ENCODE measurements at places on chromosomes 2 and 18.

DNA sequence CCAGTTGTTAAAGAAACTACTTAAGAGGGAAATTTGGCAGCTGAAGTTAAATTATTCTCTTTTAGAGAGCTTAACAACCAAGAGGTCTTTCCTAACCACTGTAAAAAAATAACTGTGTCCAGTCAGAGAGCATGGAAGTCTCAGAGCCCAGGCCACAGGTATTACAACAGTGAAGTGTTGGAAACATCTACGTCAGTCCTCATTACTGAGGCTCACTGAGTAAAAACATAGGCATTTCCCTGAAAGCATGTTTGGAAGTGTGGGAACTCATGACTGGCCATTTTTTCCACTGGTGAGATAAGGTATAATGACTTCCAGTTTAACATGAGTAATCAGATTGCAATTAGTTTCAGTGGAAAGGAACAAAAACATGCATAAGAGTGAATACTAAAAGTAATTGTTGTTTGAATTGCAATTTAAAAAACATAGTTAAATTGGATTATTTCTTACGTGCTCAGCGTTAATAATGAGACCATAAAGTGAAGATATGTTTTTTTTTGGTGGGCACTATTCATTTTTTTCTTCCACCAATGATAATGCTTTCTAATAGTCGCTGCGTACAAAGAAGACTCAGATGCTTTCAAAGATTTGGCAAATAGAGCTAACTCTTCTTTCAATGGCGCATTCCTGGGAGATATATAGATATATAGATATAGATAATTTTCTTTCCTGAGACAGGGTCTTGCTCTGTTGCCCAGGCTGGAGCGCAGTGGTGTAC lies 60.8 kb downstream of the EFEMP1 start:
- DNase-seq: no peak

GRCh38 chr18:9771977-9772660 lies 64.0 kb downstream of the RAB31 start:
- no peak for DNase-seq

- DNase-seq: peak; percentile 75
Measured at GRCh38 chr2:186709529-186710450, 15.9 kb downstream of the FAM171B start.

- peak; percentile 48 for DNase-seq
Measured at GRCh38 chr2:55112229-55113031, 62.2 kb upstream of the RTN4 start.

DNA sequence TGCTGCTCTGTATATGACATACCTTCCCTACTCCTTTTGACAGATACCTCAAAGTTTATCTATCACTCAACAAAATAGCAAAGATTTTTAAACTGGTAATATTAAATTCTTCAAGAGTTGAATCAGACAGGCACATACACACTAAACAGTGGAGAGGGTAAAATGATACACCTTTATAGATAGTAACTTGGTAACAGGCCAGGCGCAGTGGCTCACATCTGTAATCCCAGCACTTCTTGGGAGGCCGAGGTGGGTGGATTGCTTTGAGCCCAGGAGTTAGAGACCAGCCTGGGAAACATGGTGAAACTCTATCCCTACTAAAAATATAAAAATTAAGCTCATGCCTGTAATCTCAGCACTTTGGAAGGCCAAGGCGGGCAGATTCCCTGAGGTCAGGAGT lies 23.2 kb downstream of the ASXL2 start:
- no peak for DNase-seq

DNA sequence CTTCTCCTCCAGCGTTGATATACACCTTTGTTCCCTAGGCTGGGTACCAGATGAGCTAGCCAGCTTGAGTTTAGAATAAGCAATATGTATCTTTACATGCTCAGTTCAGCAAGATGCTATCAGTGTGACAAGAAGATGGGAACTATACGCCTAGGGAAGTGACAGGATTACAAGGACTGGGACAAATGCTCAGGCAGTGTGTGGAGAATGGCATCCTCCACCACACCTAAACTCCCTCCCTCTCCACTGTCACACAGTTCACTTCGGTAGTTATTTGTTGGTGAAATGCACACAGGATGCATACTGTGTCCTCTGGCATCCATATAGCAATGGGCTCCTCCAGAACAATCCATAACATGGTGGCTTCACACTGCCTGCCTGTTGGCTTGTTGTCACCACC lies 7.7 kb downstream of the STAT1 start:
- no peak for DNase-seq

GRCh38 chr2:88613921-88614320 lies 13.3 kb downstream of the EIF2AK3 start:
- no peak for DNase-seq

DNA sequence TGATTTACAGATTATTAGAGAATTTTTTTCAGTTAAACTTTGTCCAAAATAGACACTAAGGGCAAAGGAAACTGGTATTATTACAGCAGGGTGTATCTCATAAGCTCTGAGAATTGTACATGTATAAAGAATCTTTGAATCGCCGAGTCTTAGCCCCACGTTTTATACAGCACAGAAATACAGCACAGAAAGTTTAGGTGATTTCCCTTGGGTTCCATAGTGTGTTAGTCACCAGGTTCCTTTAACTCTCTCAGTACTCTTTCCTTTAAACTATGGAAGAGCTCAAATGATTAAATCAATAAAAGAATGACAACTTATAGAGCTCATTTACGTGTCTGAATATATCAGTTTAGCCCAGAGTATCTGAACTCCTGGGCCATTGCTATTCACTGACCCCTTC lies 256.8 kb downstream of the NEDD4L start:
- no peak for DNase-seq

- DNase-seq: no peak
Measured at GRCh38 chr2:201858281-201859184, 52.2 kb downstream of the CDK15 start.

DNA sequence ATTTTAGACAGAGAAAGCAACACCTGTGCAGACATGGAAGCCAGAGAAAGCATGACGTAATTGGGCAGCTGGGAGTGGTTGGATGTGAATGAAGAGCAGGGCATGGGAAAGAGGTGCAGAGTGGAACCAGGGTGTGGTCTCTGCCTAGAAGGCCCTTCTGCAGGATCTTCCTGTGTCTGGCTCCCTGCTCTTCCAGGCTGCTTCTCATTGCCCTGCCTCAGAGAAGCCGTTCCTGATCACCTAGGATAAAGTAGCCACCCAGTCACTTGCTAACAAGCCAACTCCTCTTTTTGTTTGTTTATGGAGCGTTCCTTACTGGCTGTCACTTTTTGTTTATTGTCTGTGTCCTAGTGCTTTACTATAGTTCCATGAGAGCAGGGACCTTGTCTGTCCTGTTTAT lies 28.5 kb downstream of the GALNT1 start:
- no peak for DNase-seq

- no peak for DNase-seq
Measured at GRCh38 chr18:13612196-13612997, 114.0 kb downstream of the FAM210A start.

GRCh38 chr18:27942706-27943105 lies 234.2 kb downstream of the CDH2 start:
- DNase-seq: no peak

GRCh38 chr2:39603436-39603835 lies 62.3 kb upstream of the TMEM178A start:
- DNase-seq: no peak
